ENCODE measurements at places on chromosomes 3 and 15.

- H3K36me3 ChIP-seq, result no peaks in the 10 kb centered on the region
- no peaks in the 10 kb centered on the region for H3K27me3 ChIP-seq
- peak overlapping the region; percentile 56 for H3K27ac ChIP-seq
- no peak overlapping the region for H3K4me3 ChIP-seq
- no peak for DNase-seq
- peaks cover 17% of the 10 kb centered on the region for H3K4me1 ChIP-seq
Measured at GRCh38 chr3:152330559-152330958, 61.8 kb downstream of the MBNL1 start.

- DNase-seq, result peak; percentile 20
- no peak overlapping the region for H3K4me3 ChIP-seq
- no peak overlapping the region for H3K27ac ChIP-seq
- no peaks in the 10 kb centered on the region for H3K36me3 ChIP-seq
- H3K27me3 ChIP-seq, result no peaks in the 10 kb centered on the region
- H3K4me1 ChIP-seq, result no peaks in the 10 kb centered on the region
Measured at GRCh38 chr15:82021992-82022391, 23.8 kb downstream of the MEX3B start.

- H3K4me3 ChIP-seq, result no peak overlapping the region
- DNase-seq, result no peak
- no peaks in the 10 kb centered on the region for H3K4me1 ChIP-seq
- H3K27ac ChIP-seq, result no peak overlapping the region
- H3K36me3 ChIP-seq, result no peaks in the 10 kb centered on the region
- H3K27me3 ChIP-seq, result no peaks in the 10 kb centered on the region
Measured at GRCh38 chr3:197519801-197520211, 36.0 kb downstream of the BDH1 start.

DNA sequence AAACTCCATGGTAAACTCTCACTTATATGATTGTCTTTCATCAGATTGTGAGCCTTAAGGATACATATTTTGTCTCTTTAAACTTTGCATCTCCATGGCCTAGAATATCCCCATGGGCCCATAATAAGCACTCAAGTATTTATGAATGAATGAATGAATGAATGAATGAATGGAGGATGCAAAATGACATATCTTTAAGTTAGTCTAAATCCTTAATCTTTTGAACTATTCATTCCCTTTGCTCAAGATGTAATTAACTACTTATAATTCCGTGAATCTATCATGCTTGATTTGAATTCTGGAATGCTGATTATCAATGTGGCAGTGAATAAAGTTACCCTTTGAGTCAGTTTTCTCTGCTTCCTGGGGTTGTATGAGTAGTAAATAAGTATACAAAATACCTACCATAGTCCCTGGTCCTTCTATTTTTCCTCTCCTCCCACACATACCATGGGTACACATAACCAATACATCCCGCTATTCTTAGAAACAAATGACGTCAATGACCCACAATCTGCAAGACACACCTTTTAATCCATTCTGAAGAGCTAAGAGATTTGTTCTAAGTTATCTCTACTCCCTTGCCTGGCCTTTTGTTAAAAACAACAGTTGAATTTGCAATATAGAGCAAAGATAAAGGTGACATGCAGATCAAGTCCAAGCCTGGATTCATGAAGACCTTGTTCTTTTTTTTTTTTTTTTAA is 94.5 kb downstream of the FBN1 start:
- no peak overlapping the region for H3K27ac ChIP-seq
- no peak overlapping the region for H3K4me3 ChIP-seq
- DNase-seq, result no peak

- H3K4me3 ChIP-seq, result no peak overlapping the region
- no peak overlapping the region for H3K27ac ChIP-seq
- DNase-seq, result no peak
- no peaks in the 10 kb centered on the region for H3K36me3 ChIP-seq
- H3K27me3 ChIP-seq, result no peaks in the 10 kb centered on the region
Measured at GRCh38 chr3:43062564-43063040, 43.3 kb downstream of the POMGNT2 start.

DNA sequence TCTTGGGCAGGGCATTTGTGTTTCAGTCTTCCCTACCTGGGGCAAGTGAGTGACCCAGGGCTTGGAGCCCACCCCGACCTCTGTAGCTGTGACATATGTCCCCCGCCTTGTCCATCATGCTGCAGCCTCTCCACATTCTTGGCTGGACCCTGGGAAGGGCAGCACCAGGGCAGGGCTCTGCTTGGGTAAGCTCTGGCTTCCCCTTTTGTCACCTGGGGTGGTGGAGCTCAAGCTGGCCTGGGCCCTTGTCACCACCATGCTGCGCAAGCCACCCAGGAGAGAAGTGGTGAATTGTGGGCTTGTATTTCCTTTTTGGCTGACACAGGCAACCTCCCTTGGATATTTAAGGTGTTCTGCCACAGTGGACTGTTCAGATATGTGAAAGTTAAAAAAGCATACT is 29.3 kb downstream of the SPSB4 start:
- no peaks in the 10 kb centered on the region for H3K27me3 ChIP-seq
- H3K4me1 ChIP-seq, result no peaks in the 10 kb centered on the region
- no peak for DNase-seq
- no peak overlapping the region for H3K4me3 ChIP-seq
- no peak overlapping the region for H3K27ac ChIP-seq

DNA sequence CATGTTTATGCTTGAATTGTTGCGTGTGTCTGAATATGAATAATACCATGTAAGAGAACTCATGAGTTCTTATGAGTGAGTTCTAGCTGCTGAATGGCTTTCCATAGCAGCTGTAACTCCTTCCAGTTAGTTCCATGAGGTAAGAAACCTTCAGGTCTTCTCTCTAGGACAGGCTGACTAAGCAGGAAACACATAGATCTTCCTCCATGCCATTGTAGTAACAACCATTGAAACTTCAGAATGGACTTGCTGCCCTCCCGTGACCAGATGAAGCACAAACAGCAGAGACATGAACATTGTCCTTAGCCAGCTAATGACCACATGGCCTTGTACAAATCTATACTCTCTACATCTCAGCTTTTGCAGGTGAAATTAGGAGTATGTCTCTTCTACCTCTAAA is 200.0 kb downstream of the ZNF385D start:
- H3K27me3 ChIP-seq, result no peaks in the 10 kb centered on the region
- H3K4me3 ChIP-seq, result no peak overlapping the region
- no peaks in the 10 kb centered on the region for H3K36me3 ChIP-seq
- DNase-seq, result no peak

- peaks cover 4% of the 10 kb centered on the region for H3K36me3 ChIP-seq
- H3K27ac ChIP-seq, result peak overlapping the region; percentile 80
- no peaks in the 10 kb centered on the region for H3K27me3 ChIP-seq
- H3K4me1 ChIP-seq, result peaks cover 30% of the 10 kb centered on the region
Measured at GRCh38 chr3:70982700-70983140, 600.8 kb downstream of the FOXP1 start.

DNA sequence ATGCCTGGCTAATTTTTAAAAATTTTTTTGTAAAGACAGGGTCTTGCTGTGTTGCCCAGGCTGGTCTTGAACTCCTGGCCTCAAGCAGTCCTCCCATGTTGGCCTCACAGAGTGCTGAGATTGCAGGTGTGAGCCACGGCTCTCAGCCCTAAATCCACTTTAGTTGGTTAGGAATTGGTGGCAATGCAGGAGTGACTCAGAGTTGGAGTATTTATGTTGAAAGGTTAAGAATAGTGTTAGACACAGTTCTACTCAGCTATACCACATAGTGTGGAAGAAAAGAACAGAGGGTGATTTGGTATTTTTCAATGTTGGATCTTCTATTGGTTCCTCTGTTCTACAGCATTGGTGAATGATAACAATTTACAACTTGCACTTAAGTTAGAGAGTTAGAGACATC is 7.6 kb downstream of the ZNF639 start:
- H3K4me3 ChIP-seq, result no peak overlapping the region
- H3K27me3 ChIP-seq, result no peaks in the 10 kb centered on the region
- DNase-seq, result no peak
- H3K27ac ChIP-seq, result no peak overlapping the region
- peaks cover under 1% of the 10 kb centered on the region for H3K4me1 ChIP-seq
- peaks cover 47% of the 10 kb centered on the region for H3K36me3 ChIP-seq

DNA sequence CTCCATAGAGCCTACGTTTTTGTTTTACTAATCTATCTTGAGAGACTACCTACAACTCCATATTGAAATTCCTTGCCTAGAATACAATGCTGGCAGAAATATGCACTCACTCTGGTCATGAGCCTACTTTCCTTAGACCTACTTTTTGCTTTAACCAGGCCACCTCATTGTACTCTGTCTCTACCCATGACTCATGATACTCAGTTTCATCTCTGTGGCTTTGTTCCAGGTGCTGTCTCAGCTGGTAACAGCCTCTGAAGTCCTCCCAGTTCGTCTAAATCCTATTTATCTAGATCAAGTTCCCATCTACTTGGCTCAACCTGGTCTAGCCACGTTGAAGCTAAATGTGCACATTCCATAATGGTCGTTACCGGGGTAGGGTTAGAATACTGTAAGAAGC is 536.4 kb downstream of the RSL24D1 start:
- H3K36me3 ChIP-seq, result no peaks in the 10 kb centered on the region
- no peak overlapping the region for H3K27ac ChIP-seq
- no peaks in the 10 kb centered on the region for H3K27me3 ChIP-seq
- H3K4me3 ChIP-seq, result no peak overlapping the region
- no peaks in the 10 kb centered on the region for H3K4me1 ChIP-seq

DNA sequence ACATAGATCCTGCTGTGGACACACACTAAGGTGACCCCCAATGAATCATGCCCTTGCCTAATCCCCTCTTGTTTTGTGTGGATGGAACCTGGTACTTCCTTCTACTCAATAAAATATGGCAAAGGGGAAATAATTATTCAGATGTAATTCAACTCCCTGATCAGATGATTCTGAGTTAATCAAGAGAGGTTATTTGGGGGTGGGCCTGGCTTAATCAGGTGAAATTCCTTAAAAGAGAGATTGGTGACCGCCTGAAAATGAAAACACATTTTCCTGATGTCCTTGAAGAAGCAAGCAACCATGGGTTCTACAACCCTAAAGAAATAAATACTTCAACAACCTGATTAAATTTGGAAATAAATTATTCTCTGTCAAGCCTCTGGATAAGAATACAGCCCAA is 8.3 kb upstream of the SLITRK3 start:
- no peaks in the 10 kb centered on the region for H3K27me3 ChIP-seq
- no peak for DNase-seq
- no peak overlapping the region for H3K27ac ChIP-seq
- no peaks in the 10 kb centered on the region for H3K4me1 ChIP-seq
- no peaks in the 10 kb centered on the region for H3K36me3 ChIP-seq

GRCh38 chr3:167941234-167941995 is 154.3 kb downstream of the GOLIM4 start:
- no peaks in the 10 kb centered on the region for H3K36me3 ChIP-seq
- peak; percentile 6 for DNase-seq
- no peak overlapping the region for H3K4me3 ChIP-seq
- no peaks in the 10 kb centered on the region for H3K4me1 ChIP-seq
- no peak overlapping the region for H3K27ac ChIP-seq

DNA sequence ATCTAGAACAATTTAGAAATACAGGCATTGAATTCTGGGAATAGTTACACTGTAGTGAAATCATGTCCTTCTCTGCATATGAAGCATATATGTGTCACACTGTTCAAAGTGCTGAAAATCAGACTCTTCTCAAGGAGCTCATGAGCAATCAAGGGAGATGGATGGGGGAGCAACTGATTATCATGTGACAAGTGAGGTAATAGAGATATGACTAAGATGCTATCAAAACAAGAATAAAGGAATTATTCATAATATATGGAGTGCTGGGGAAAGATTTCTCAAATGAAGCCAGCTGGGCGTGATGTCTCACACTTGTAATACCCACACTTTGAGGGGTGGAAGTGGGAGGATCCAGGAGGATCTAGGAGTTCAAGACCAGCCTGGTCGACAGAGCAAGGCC is 74.9 kb upstream of the CHRNB4 start:
- no peak overlapping the region for H3K27ac ChIP-seq
- no peaks in the 10 kb centered on the region for H3K36me3 ChIP-seq
